T-helper 22 cell (primary cell): ENCODE measurements at places on chromosomes 2 and 18.
A peak's percentile ranks its signal among the peaks of the same experiment; 100 is the strongest.

DNA sequence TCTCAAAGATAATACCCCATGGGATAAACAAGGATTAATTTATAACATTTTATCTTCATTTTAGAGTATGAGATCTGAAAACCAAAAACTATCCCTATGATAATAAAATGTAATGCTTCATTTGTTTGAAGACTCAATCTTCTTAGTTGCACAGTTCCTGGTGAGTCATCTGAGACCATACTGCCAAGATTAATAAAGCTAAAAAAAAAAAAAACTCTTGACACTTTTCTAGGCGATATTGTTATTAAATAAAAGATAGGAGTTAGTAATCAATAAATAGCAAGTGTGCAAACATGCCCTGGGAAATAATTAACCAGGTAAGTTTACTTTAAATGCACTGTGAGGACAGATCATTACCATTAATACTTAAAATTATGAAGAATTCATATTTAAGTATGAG is 83.9 kb downstream of the RPE start:
- no peak for DNase-seq

GRCh38 chr2:121810959-121811853 is 55.8 kb downstream of the TSN start:
- DNase-seq = no peak

- no peak for DNase-seq
These were observed 808.1 kb downstream of the RNF144A start for GRCh38 chr2:7725171-7725849.

DNA sequence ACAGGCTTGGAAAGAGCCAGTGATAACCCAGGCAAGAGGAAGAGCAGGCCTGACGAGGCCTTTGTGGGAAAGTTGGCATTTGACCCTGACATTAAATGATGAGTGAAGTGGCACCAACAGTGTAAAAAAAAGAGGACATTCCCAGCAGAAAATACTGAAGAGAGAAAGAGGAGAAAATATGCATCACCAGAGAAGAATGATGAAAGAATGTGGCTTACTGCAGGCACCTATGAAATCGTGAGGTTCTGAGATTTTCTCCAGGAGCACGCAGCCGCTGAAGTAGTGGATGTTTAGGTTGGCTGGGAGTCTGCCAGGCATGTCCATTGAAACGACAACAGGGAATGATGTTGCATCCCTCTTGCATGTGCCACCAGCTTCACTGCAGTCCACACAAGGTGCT is 13.8 kb downstream of the EHD3 start:
- no peak for DNase-seq

DNA sequence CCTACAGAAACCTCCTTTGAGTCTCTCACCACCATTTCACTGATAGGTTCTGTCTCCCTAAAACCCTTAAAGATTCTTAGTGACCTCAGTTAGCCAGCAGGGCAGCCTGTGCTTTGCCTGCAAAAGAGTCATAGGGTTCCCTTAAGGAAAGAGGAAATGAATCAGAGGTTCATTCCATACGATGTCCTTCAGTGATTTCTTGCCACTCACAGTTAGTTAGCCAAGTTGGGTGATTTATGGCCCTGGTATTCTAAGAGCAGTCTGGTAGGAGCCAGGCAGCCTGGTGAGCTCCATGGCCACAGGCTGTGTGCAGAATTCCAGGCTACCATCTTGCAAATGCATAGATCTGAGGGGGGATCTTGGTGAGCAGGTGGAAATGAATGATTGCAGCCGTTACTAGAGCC is 18.7 kb upstream of the CCBE1 start:
- DNase-seq = no peak

DNA sequence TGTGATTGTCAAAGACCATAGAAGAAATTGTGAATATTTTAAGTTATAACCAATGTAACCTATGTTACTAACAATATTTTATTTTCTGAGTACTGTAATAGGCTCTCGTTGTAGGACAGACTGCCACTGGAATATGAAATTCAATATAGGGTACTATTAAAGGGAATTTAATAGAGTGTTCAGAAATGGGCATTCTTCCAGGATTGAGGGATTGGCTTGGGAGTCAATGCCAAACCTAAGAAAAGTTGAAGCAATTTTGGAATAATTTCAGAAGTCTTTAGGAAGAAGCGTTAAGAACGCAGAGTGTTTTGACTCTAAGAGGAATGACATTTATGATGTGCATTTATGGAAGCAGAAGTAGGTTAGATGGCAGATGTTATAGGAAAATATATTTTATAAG is 79.0 kb downstream of the ACVR2A start:
- DNase-seq = no peak

- no peak for DNase-seq
These were observed 17.1 kb upstream of the MCM6 start for GRCh38 chr2:135893374-135893794.

- DNase-seq = no peak
These were observed 20.8 kb downstream of the TFCP2L1 start for GRCh38 chr2:121263996-121264715.

GRCh38 chr18:49562481-49563129 is 748 bp downstream of the LIPG start:
- DNase-seq = no peak

- no peak for DNase-seq
These were observed 15.0 kb upstream of the CAB39 start for GRCh38 chr2:230697676-230698075.

DNA sequence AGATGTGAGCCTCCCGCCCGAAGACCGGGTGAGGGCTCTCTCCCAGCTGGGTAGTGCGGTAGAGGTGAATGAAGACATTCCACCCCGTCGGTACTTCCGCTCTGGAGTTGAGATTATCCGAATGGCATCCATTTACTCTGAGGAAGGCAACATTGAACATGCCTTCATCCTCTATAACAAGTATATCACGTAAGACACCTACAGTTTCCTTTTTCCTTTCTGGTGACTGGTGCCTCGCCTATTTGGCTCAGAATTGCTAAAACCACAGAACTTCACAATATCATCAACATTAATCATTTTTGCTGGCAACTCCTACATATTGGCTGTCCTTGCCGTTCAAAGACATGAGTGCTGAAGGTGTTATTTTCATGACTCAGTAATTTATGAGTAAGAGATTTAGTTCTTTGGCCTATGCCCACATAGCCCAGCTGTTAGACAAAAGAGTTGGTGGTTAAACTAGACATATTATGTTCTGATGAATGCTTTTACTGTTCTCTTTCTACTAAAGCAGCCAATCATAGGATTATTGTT is 2.2 kb downstream of the STAMBP start:
- no peak for DNase-seq

GRCh38 chr2:70735071-70735470 is 32.9 kb downstream of the ADD2 start:
- DNase-seq = no peak

- DNase-seq = no peak
These were observed 284.6 kb upstream of the KLHL29 start for GRCh38 chr2:23100406-23100805.

GRCh38 chr2:168632709-168633121 is 169.7 kb upstream of the NOSTRIN start:
- no peak for DNase-seq

DNA sequence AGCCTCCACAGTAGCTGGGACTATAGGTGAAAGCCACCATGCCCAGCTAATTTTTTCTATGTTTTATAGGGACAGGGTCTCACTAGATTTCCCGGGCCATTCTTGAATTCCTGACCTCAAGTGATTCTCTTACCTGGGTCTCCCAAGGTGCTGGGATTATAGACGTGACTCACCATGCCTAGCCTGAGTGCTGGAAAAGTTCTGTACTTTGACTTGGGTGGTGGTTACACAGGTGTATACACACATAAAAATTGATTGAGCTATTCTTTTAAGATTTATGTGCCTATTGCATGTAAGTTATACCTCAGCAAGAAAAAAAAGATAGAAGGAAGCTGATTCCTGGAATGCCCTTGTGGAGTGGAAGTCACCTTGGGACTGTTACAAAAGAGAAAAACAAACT is 34.8 kb upstream of the KCNF1 start:
- no peak for DNase-seq

DNA sequence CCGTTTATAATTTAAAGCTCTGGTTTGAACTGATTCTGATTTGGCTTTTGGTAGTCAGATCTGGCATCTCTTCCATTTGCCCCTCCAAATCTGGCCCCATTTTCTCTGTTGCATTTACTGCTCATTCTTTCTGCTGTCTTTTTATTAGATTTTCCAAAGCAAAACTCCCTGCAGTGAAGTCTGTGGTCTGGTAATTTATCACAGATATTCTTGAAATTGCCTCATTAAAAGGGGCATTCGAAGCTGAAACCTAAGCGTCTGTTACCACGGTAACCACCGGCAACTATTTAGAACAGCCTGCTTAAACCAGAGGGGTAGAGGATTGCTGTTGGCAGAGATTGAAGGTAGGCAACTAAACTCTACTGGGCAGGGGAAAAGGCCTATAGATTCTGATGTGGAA is 111.5 kb upstream of the UPP2 start:
- DNase-seq = no peak

DNA sequence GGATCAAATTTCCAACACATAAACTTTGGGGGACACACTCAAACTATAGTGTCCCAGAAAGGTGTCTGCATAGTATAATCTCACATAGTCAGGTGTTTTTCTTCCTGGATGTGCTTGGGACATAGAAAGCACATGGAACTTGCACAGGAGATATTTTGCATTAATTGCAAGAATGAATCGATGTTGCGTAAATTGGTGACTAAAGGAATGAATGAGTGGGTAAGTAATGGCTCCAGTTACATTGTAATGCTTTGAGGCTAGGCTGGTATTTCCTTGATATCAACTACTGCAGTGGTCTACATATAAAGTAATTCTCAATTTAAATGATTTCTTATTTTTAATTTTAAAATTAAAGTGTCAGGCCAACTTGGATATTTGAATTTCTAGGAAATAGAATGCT is 53.4 kb downstream of the SH3RF3 start:
- no peak for DNase-seq

DNA sequence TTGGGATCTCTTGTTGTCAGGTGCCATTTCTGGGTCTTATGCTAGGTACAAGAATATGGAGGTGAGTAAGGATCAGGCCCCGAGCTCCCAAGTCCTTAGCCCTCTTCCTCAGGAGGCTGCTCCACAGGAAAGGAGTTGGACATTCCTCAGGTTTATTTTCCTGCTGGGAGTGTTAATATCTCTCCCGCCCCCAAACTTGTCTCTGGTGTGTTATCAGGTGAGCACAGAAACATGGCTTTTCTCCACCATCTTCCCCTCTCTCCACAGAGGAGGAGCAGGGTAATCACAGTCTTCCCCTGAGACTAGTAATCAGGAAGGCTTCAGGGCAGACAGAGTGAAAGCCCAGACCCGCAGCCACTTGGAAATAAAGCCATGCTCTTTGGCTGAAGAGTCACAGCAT is 73.3 kb upstream of the CAPN13 start:
- no peak for DNase-seq

- no peak for DNase-seq
These were observed 749.0 kb upstream of the ZEB2 start for GRCh38 chr2:145268931-145269330.

DNA sequence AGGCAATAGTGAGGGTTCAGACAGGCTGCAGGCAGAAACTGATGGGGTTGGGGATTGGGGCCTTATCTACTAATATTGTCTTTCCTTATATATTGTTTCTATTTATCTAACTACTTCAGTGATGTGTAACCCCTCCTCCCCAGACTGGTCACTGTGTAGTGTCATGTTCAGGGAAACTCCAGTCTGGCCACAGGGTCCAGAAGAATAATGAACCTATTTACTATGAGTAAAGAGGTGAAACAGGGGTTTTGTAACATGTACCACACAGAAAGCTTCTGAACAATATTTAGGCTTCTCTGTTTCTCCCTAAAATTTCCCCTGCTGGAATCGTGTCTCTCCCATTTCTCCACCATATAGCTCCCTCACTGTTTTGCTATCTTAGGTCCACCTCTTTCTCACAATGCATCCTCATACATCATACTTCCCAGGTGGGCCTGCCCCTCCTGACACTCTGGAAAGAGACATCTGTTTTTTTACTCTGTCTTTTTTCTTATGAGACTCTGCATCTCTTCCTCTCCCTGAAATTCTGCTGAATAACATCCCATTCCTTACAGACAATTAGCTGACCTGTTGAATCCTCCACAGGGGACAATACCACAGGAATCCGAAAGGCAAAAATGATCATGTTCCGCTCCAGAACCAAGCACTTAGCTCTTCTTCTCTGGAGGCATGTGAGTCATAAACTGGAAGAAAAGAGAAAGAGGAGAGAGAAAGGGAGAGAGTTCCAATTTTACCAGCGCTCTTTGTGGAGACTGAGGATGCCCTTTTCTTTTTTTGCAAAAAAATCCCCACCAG is 154.8 kb downstream of the ZEB2 start:
- DNase-seq = no peak

- no peak for DNase-seq
These were observed 154.0 kb downstream of the LDLRAD4 start for GRCh38 chr18:13372531-13372951.

DNA sequence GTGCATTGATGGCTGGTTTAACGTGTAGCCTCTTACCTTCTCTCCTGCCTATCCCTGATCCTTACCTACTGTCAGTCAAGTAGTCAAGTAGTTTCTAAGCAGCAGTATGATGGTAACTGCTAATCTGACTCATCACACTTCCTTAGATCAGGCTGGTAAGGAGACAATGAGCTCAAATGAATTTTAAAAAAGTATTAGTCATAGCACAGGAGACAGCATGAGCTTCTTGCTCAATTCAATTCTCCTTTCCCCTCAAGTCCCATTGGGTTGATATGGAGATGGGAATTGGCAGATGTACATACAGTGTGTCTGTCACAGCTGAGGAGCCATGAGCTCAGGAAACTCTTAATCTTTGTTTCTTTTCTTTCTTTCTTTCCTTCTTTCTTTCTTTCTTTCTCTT is 799.7 kb downstream of the LRP1B start:
- no peak for DNase-seq

DNA sequence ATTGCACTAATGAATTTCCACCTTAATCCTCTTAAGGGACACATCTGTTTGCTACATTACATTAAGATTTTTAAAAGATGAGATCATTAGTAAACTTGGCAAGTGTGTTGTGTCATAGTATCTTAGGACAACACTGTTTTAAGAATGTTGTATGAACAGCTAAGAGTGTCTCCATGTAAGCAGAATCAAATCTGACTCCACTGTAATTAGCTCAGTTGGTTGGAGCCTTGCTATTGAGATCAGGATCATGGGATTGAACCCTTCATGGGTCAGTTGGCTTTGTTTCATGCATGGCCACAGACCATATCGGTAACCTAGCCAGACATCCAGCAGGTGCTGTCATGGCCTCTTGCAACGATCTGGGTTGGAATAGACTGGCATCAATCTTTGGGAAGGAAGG is 5.2 kb downstream of the FHOD3 start:
- no peak for DNase-seq

GRCh38 chr2:234544659-234545611 is 48.1 kb upstream of the ARL4C start:
- peak; percentile 43 for DNase-seq

GRCh38 chr2:3254442-3254941 is 123.1 kb downstream of the EIPR1 start:
- no peak for DNase-seq

- no peak for DNase-seq
These were observed 98.3 kb downstream of the RAPGEF4 start for GRCh38 chr2:172833898-172834297.
